ENCODE measurements at places on chromosomes 5 and 9.

GRCh38 chr9:94156348-94157049 is 72.2 kb downstream of the PTPDC1 start:
- no peak for DNase-seq

DNA sequence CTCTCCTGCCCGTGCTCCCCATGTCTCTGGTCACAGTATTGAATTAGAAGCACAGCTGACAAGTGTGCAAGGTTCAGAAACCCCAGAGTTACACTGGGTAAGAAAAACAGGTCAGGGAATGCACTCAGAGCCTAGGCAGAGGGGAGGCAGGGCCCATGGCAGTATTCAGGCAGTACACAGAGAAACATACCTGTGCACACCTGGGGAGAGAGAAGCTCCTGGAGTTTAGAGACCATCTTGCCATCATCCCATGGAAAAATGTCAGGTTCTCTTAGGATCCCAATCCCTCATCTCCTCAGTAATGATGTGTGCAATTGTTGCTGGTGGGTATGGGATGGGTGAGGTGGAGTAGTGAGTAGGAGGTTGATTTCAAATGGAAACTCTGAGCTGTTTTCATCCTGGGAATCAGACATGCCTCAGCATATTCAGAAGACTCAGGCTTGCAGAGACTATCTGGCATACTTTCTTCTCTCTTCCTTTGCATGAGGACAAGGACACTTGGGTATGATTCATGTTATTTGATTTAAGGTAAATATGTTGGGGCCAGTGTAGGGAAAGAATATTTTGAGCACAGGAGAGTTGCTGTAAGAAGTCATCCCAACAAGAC is 228.5 kb downstream of the ESM1 start:
- DNase-seq, result no peak

- peak; percentile 8 for DNase-seq
Measured at GRCh38 chr9:97591535-97591934, 41.6 kb downstream of the TSTD2 start.

DNA sequence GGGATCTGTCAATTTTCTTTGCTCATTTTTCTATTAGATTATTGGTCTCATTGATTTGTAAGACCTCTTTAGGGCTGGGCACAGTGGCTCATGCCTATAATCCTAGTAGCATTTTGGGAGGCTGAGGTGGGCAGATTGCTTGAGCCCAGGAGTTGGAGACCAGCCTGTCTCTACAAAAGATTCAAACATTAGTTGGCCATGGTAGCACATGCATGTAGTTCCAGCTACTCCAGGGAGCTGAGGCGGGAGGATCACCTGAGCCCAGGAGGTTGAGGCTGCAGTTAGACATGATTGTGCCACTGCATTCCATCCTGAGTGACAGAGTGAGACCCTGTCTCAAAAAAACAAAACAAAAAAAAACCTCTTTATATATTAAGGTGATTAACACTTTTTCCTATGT is 6.4 kb upstream of the SHROOM1 start:
- no peak for DNase-seq

- no peak for DNase-seq
Measured at GRCh38 chr9:92660266-92660665, 9.7 kb downstream of the IPPK start.

DNA sequence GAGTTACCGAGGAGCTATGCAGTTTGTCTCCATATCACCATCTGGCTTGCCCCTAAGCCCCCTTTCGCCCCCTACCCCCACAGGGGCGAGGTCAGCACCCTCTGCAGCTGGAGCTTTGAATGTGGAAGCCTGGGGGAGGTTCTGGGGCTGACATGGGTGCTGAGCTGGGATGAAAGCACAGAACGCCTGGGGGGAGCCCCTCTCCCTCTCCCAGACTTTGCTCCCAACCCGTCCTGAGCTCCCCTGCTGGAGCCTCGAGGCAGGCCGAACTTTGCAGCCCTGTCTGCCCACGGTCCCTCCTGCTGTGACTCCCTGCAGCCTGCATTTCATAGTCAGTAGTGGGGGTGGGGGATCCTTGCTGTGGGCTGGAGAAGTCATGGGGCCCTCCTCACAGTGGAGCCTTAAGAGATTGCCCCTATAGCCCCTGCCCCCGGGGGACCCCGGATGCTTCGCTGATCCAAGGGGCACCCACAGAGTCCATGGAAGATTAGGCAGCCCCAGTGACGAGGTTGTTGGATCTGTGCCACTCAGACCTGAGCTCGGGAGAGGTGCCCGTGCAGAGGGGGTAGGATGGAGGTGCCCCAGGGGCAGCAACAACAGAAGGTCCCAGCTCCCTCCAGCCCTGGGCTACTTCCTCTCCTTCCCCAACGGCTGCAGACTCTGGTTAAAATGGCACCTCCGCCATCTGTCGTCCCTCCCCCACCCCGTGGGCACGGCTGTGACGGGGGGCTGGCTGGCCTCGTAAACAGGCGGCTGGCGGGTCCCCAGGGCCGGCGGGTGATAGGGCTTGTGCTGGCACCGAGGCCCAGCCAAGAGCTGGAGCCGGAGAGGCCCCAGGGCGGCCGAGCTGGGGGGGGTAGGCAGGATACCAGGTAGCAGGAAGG is 162.0 kb downstream of the C9orf50 start:
- DNase-seq, result peak; percentile 48

- no peak for DNase-seq
Measured at GRCh38 chr5:23314827-23315226, 192.6 kb upstream of the PRDM9 start.

GRCh38 chr9:110592044-110592830 is 12.7 kb upstream of the SVEP1 start:
- no peak for DNase-seq

- peak; percentile 83 for DNase-seq
Measured at GRCh38 chr5:141681695-141682641, at the start of gene ARAP3. ARAP3 (minus strand) TSS chr5:141682230; CDS start chr5:141680486, 1,744 bp downstream.

GRCh38 chr5:175674731-175675346 is 17.0 kb downstream of the HRH2 start:
- DNase-seq, result peak; percentile 28

GRCh38 chr9:3980771-3981170 is 319.1 kb downstream of the GLIS3 start:
- no peak for DNase-seq

GRCh38 chr9:120583958-120584369 is 4.0 kb upstream of the CDK5RAP2 start:
- peak; percentile 84 for DNase-seq

DNA sequence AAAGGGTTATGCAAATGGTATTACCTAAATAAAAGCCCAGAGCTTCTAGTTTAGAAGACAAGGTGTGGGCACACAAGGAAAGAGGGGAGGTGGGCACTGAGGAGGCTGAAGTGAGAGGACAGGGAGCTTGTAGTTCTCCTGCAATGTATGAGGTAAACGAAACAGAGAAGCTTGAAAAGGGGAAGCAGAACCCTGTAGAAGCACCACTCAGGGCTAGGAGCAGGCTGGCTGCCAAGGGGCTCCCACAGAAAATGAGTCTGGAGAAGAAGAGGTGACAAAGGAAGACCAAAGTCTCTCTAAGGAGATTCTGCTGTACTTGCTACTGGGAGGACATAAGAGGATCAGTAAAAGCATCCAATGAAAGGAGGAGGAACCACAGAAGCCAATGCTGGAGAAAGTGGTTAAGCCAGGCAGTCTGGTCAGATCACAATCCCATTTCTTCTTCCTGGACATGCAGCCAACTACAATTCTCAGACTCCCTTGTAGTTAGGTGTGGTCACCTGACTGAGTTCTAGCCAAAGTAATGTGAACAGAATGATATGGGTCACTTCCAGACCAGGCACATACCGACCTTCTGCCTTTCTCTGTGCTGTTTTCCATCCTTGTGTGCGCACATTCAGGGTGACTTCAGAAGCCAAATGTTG is 174.5 kb upstream of the MAP3K1 start:
- peak; percentile 72 for DNase-seq

DNA sequence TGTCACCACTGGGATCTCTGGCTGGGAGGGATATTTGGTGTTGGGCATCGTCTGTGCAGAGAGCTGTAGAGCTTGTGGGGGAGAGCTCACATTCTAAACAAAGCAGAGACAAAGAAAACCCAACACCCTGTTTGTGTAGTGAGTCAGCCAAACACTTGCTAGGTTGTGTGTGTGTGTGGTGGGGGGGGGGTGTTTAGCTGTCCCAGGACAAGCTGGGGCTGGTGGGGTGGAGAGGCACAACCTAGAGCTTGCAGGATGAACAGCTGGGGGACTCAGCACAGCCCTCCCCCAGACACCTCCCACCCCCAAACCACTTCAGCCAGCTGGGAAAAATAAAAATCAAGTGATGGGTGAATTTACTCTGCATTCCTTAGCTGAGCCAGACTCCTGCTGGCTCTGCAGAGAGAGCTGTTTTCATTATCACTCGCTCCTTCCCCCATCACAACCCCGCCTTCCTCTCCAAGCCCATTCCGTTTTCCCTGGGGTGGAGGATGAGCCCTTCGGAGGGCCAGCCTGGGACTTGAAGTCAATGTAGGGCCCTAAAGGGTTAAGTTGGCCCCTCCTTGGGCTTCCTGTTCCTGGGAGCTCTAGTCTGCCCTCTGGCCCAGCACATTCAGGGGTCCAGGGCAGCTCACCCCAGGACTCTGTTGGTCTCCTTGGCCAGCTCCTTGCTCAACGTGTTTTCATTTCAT is 2.6 kb downstream of the OLFML2A start:
- DNase-seq, result no peak

- DNase-seq, result no peak
Measured at GRCh38 chr9:116891424-116891823, 204.3 kb downstream of the TRIM32 start.

DNA sequence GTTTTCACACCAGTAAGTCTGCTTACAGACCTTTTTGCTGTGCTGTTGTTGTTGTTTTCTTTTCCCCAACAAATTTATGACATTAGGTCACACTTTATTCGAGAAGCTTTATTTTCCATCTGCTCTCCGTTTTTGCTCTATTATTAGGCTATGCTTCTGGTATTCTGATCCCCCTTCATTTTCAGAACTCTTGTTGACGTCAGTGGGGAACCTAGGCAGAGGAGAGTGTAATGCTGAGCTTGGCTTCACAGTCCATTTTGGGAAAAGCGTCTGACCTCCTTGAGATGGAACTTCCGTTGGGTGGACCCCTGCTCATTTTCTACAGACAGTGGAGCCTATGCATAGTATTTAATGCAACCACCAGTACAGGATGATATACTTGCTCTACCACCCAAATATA is 387.9 kb upstream of the MEF2C start:
- DNase-seq, result no peak

- DNase-seq, result no peak
Measured at GRCh38 chr9:112752334-112753125, 2.0 kb downstream of the SNX30 start.

GRCh38 chr9:3842839-3843238 is 317.0 kb upstream of the RFX3 start:
- no peak for DNase-seq

DNA sequence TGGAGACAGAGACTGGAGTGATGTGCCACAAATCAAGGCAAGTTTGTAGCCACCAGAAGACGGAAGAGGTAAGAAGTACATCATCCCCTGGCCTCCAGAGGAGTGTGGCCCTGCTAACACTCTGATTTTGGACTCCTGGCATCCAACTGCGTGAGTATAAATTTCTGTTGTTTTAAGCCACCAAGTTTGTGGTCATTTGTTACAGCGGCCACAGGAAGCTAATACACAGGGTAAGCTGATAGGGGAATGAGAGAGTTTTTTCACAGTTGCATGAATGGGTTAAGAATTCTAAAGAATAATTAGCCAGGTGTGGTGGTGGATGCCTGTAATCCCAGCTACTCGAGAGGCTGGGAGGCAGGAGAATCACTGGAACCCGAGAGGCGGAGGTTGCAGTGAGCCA is 25.8 kb downstream of the SMIM3 start:
- no peak for DNase-seq

DNA sequence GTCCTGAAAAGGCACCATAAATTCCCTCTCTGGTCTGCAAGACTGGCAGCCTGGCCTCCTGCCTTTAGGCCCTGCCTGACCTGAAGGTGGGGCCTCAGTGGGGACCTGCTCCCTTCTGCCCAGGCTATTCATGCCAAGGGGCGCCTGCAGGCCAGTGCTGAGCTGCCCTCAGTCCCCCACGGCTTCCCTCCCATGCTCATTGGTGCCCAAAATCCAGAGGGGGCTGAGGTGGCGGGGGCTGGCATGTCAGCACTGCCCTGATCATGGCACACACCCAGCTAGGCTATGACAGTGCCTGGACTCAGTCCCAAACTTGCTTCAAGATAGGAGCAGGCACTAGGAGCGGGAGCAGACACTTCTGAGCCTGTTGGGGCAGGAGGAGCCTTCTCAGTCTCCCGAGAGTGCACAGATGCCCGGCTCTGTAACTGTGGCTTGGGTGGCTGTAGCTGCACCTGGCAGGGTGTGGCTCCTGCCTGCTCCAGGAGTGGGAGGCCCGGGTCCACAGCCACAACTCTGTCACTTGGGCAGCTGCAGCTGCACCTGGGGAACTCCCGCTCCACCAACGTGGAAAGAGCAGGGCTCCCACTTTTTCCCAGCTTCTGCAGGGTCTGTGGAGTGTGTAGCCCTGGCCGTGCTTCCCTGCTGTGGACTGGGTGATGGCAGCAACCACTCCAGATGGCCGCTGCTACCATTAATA is 49.0 kb downstream of the NDUFAF2 start:
- DNase-seq, result no peak

DNA sequence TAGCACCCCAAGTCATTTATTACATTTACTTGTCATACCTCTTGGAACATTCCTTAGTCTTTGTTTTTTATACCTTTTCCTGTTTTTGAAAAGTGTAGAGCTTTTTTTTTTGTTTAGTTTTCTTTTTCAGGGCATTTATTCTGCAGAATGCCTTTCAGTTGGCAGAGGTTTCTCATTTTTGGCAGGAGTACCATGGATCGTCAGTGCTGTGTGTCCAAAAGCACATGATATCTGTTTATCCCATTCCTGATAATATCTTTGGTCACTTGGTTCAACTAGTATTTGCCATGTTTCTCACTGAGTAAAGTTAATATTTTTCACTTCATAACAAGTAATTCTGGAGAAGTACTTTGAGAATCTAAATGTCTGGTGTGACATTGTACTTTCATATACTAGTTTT is 10.7 kb downstream of the OGN start:
- no peak for DNase-seq

DNA sequence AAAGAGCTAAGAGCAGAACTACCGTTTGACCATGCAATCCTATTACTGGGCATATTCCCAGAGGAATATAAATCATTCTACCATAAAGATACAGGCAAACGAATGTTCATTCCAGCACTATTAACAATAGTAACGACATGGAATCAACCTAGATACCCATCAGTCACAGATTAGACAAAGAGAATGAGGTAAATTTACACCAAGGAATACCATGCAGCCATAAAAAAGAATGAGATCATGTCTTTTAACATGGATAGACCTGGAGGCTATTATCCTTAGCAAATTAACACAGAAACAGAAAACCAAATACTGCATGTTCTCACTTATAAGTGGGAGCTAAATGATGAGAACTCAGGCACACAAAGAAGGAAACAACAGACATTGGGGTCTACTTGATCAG is 641.9 kb downstream of the PDE4D start:
- DNase-seq, result no peak

- no peak for DNase-seq
Measured at GRCh38 chr9:120099065-120099464, 480.9 kb downstream of the CDK5RAP2 start.
